Gastroesophageal sphincter (tissue), 4 donors: ENCODE measurements at places on chromosomes 7 and 10.
A peak's percentile ranks its signal among the peaks of the same experiment; 100 is the strongest.

DNA sequence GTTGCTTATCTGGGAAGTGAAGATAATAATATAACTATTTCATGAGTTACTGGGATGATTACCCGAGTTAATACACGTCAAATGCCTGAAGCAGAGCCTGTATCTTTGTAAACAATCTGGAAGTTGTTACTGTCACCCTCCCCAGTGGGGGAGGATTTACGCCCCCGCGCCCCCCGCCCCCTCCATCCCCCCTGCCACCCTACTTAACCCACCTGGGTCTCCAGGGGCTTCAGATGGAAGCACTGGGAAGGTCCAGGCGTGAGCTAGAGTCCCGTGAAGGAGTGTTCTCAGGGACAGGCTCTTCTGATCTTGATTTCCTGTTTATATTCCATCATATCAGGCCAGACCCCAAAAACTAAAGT is 691 bp upstream of the PPA1 start:
- ATAC-seq: no peak

GRCh38 chr10:74518061-74518460 is 308.3 kb upstream of the KAT6B start:
- ATAC-seq: no peak

- ATAC-seq: no peak
Observed at GRCh38 chr10:49488056-49488717, 50.7 kb downstream of the ERCC6 start.

- no peak for ATAC-seq
Observed at GRCh38 chr10:24177636-24178035, 31.3 kb upstream of the KIAA1217 start.

DNA sequence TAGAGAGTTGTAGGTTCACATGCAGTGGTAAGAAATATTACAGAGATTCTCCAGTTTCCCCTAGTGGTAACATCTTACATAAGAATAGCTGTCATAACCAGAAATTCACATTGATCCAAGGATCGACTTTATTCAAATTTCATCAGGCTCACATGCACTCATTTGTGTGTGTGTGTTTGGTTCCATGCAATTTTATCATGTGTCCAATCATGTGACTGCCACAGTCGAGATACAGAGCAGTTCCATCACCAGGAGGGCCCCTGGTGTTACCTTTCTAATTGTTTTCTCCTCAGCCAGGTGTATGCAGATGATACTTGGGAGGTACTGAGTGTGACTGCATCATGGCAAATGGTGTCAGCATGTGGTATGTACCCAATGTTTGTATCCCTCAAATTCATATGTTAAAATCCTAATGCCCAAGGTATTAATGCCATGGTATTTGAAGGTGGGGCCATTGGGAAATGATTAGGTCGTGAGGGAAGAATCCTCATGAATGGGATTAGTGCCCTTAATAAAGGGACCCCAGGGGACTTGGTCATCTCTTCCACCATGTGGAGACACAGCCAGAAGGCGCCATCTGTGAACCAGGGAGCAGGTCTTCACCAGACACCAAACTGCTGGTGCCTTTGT is 126.3 kb downstream of the CXCL12 start:
- no peak for ATAC-seq

DNA sequence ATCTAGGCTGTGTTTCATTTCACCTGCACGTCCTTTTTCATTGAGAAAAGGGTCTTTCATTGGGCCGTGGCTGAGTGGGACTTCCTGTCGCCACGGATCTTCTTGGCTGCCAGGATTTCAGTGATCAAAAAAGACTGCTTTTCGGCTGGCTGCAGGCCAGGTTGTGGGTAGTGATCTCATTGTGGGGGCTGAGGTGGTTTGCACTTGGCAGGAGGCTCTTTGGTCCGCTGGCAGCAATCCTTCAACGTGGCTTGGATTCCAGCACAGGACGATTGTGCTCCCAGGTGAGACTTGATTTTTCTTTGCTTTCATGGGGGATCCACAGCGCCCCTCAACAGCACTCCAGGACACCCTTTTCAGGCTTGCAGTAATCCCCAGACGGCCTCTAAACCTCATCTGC is 29.0 kb upstream of the ZNF273 start:
- ATAC-seq: no peak

- no peak for ATAC-seq
Observed at GRCh38 chr10:34252111-34252510, 563.0 kb downstream of the PARD3 start.

- ATAC-seq: no peak
Observed at GRCh38 chr10:103706047-103706446, 149.3 kb downstream of the SH3PXD2A start.

DNA sequence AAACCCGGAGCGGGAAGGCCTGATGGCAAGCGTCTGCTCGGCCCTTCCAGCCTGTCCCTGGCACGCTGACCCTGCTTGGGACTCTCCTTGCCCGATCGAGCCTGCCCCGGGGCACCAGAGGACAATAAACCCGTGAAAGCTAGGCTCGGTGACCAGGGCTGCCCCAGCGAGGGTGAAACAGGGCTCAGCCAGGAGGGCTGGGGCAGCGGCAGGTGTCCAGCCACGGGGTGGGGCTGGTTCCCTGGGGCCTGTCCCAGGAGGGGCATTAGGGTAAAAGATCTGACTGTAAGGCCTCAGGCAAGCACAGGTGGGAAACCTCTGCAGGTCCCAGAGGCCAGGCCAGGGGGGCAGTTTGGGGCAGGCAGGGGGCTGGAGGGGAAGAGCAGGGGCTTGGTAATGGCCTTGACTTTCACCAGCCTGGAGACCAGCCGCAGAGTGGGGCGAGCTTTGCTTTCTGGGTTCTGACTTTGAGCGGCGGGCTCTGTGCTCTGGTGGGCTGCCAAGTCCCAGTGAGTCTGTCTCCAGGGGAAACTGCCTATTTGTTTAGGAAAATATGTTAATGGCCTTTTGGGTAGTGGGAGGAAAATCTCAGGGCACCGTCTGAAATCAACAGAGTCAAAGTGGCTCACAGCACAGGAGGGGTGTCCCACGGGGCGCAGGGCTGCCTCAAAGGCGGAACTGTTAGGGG is 68.2 kb upstream of the INPP5A start:
- ATAC-seq: peak; percentile 15

GRCh38 chr7:117470777-117471176 is 9.0 kb upstream of the CFTR start:
- ATAC-seq: no peak

GRCh38 chr10:70677016-70677415 is 4.7 kb downstream of the ADAMTS14 start:
- ATAC-seq: no peak

DNA sequence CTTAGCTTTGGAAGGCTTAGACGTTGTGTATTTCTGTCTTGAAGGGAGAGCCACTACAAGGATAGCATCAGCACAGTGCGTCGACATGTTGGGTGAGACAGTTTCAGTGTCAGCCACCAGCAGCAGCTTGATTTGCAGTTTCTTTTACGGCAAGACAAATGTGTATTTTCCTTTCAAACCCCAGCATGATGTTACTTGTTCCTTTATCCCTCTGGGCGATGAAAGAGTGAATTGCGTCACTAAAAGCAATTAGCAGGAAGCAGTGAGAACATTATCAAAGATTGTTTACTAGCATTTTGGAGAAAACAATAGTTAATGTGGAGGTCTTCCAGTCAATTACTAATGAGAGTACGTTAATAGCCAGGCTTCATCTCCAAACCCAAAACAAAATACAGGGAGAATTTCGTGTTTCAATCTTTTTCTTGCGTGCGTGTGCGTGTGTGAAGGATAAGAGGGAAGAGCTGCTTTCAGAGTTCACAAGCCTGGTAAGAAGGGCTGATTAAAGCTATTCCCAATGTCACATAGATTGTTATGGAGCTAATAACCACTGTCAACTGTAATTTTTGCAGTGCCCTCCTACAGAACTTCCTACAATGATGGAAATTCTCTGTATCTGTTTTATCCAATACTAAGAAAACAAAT is 157.1 kb upstream of the AOAH start:
- no peak for ATAC-seq

DNA sequence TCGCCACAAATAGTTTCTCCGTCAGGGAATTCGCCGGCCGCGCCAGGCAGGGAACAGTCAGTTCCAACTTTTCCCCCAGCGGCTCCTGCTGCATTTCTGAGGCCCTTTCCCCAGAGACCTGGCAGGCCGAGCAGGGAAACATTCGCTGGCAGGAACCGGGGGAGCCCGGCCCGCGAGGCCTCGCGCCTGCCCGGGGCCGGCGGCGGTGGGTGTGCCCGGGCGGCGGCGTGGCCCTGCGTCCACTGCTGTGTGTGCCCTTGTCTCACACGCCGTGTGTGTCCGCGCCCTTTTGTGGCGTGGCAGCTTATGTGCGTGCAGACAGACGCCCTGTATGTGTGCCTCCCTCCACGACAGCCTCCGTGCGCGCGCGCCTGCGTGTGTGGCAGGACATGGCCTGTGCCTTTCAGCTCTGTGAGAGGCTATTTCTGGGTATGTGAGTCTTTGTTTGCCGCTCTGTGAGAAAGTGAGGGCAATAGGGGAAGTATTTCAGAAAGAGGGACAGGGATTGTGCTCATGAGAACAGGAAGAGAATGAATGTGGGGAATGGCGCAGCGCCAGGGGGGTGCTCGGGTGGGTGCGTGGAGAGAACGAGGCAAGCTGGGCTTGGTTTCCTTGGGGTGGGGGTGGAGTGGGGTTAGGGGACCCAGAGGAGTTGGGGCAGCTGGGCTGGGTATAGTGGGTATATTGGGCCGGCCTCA is 689 bp upstream of the SMARCD3 start:
- ATAC-seq: peak; percentile 19

DNA sequence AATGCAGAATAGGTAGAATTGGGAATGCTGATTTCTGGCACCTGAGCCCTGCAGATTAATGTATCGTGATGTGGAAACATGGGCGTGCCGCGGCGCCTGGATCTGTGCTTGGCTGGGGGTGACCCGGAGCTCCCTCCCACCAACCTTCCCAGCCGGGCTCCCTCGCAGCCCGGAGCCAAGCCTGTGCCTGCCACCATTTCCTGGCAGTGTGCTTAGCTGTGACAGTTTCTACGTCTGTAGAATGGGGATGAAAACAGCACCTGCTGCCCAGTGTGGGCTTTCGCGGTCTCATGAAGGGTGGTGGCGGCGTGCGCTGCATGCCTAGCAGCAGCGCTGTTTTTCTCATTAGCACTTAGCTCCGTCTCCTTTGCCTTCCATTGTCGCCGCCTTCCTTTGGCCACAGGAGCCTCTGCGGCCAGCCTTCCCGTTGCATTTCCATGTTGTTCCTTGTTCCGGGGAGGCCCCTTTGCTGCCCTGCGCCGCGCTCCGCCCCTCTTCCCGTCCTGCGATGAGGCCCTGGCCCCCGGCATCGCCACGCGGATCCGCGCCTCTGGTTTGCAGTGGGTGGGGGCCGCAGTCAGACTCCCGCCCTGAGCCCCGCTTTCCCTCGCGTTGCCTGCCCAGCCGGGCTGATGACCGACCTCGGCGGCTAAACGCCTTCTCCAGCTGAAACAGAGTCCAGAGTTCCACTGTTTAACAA is 84.2 kb downstream of the CUL1 start:
- no peak for ATAC-seq

DNA sequence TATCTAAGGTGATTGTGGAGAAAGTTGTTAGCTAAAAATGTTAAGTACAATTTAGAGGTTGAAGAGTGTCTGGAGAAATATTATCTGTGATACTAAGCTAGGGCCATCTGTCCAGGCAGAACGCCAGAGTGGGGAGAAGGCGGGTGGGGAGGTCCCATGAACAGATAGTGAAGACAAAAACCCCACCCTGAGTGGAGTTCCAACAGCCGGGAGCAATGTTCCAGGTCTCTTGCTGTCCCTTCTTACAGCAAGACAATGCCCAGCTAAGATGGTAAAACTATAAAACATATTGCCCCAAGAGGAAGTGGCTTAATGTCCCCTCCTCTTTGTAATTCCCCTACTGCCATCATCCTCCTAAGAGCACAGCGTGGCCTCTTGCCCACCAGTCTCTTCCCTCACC is 10.4 kb upstream of the IL15RA start:
- ATAC-seq: peak; percentile 35

DNA sequence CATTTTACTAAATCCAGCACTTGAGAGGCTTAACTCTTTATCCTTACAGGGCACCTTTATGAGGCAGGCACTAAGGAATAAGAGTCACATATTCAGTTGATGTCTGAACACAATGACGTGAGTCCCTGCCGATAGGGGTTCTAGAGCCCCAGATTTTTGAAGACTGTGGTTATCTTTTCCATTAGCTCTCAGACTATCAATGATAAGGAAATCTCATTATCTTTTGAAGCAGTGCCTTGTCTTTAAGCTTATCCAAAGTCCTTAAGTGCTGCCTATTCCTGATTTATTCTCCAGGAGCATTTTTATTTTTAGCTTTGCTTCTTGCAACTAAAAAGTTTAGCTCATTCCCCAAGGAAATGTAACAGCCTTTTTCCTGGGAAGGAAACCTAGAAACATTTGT is 444.1 kb upstream of the LRRN3 start:
- no peak for ATAC-seq

- ATAC-seq: no peak
Observed at GRCh38 chr7:114925434-114925833, 3.5 kb downstream of the MDFIC start.

- ATAC-seq: no peak
Observed at GRCh38 chr7:41084381-41084780, 618.5 kb downstream of the INHBA start.

GRCh38 chr7:1971946-1972654 is 260.6 kb downstream of the MAD1L1 start:
- ATAC-seq: no peak

- no peak for ATAC-seq
Observed at GRCh38 chr7:75756991-75757676, 14.9 kb downstream of the CCL26 start.

GRCh38 chr10:122733443-122733842 is 33.8 kb upstream of the C10orf120 start:
- ATAC-seq: no peak

GRCh38 chr10:110620398-110620719 is 23.8 kb upstream of the RBM20 start:
- no peak for ATAC-seq

- no peak for ATAC-seq
Observed at GRCh38 chr10:99172128-99172738, 63.4 kb downstream of the HPSE2 start.

GRCh38 chr7:102294589-102294988 is 7.9 kb downstream of the SH2B2 start:
- no peak for ATAC-seq

GRCh38 chr10:12822126-12822892 is 179.2 kb downstream of the CCDC3 start:
- ATAC-seq: no peak

GRCh38 chr7:35261476-35262285 is 7.8 kb upstream of the TBX20 start:
- no peak for ATAC-seq

DNA sequence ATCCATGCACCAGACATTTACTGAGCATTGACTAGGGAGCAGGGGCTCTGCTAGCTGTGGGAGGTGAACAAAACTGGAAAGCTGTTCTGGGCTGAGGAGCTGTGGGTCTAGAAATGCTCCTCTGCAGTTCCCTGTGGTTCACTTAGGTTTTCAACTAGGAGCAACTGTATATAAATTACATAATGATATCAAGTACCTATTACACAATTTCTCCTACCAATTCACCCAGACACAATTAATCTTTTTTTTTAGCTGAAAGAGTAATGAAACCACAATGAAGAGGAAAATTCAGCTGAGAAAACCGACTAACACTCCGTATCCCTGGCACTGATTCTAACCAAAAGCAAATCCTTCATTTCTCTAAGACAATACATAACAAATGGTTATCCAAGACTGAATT is 39.4 kb downstream of the COL28A1 start:
- ATAC-seq: no peak

- no peak for ATAC-seq
Observed at GRCh38 chr10:112182784-112183328, 709 bp downstream of the GPAM start.

GRCh38 chr7:39098506-39098905 is 120.8 kb downstream of the POU6F2 start:
- ATAC-seq: no peak
